Esophagus squamous epithelium (tissue), 5 donors: ENCODE measurements at places on chromosomes 16 and 17.

DNA sequence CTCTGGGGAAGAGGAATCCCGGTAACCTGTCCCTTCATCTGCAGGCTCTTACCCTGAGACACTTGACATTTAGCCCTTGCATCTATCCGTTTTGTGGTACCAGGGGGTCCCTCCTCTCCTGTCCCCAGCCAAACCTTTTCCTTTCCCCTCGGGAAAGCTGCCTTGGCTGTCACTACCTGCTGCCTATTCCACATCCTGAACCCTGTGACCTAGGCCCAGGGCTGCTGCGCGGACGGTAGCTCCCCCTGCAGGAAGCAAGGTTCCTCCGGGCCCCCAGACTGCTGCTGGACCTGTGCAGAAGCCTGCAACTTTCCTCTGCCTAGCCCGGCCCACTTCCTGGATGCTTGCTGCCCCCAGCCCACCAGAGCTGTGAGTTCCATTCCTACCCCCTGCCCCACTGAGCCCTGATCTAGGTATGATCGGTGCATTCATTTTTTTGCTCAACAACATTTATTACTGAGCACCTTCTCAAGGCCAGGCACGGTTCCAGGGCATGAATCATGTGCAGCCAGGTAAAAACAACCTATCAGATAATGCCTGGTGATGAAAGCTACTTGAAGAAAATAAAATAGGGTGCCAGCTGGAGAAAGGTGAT lies 10.5 kb upstream of the ALDOA start:
- DNase-seq: no peak

GRCh38 chr17:60941028-60941427 lies 263.4 kb downstream of the BCAS3 start:
- no peak for DNase-seq

GRCh38 chr17:34580685-34581445 lies 1.5 kb downstream of the TMEM132E start:
- no peak for DNase-seq

GRCh38 chr17:28875848-28876550 lies 21.2 kb downstream of the ERAL1 start:
- DNase-seq: no peak

DNA sequence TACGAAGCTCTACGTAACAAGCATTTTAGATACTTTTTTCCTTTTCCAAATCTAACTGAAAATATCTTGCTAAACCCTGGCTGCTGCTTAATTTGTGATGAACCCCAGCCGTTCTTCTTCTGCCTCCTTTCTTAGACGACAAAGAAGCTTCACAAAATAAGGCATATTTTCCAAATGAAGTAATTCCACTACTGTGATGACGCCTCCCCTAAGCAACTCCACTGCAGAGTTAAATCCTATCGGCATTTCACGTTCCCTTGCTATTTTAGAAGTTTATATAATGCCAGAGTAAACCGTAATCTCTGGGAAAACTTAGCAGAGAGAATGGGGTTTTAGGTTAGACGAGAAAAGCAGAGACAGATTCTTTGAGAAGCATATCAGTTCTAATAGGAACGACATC lies 683.1 kb upstream of the SALL1 start:
- no peak for DNase-seq

DNA sequence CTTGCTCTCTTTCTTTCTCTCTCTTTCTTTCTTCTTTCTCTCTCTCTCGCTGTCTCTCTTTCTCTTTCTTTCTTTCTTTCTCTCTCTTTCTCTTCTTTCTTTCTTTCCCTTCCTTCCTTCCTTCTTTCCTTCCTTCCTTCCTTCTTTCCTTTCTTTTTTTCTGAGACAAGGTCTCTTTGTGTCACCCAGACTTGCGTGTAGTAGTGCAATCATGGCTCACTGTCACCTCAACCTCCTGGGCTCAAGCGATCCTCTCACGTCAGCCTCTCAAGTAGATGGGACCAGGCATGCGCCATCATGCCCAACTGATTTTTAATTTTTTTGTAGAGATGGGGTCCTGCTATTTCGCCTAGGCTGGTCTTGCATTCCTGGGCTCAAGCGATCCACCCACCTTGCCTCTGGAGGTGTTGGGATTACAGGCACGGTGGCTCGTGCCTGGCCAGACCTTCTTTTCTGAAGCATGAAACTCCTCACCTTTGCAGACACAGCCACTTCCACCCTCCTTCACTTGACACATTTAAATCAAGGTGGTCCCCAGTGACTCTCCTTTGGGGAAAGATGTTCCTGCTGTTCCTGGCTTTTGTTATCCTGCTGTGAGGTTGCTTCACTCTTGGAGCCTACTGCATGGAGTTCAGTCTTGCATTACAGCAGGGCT lies 26.8 kb upstream of the NKD1 start:
- DNase-seq: no peak

- DNase-seq: no peak
Observed at GRCh38 chr17:44794851-44795413, 35.2 kb downstream of the GJC1 start.

DNA sequence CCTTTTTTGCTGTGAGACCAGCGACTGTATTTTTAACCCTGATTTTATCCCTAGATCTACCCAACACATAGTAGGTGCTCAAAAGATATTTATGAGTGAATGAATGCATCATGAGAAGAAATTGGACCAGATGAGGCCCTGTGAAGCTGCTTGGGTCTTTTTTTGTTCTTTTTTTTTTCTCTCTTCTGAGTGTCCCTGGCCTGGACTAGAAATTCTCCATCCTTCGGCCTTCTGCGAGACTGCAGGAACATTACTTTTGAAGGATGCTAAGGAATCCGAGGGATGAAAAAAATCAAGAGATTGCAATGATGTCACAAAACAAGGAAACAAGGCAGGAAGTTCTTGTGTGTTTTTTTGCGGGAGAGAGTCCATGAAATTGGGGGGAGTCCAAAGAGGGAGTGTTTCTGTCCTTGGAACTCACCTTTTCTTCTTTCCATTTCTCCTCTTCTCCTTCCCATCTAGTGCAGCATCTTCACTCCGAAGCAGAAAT lies 560 bp upstream of the RUSF1 start:
- DNase-seq: no peak

- DNase-seq: no peak
Observed at GRCh38 chr17:81419319-81419885, 24.1 kb downstream of the BAHCC1 start.

- DNase-seq: no peak
Observed at GRCh38 chr16:84606081-84606875, 11.6 kb downstream of the COTL1 start.

GRCh38 chr17:13957636-13958035 lies 111.7 kb upstream of the COX10 start:
- DNase-seq: no peak

DNA sequence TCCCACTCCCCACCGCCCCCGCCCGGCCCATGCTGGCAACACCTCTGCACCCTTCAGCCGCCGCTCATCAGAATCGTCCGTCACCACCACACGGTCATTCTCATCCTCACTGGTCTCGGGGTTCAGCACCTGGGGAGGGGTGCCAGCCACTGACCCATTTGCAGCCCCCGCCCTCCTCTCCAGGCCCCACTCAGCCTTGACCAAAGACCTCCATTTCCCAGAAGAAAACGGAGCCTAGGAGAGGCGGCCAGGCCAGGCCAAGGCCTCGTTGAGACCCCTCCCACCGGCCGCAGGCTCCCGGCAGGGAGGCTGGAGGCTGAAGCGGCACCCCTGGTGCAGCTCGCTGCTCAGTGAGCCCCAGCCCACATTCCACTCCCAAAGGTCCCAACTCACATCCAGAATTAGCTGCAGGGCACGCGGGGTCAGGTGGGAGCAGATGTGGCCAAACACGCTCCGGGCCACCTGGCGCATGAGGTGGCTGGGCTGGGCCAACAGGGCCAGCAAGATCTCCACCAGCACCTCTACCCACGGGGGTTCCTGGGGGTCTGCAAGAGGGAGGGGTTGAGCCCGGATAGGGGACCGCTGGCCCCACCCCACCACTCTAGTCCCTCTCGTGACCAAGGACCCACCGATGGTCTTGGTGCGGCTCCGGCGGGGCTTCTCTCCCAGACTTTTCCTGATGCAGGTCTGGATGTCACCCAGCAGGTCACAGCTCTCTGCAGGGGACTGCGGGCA lies 9.8 kb downstream of the MYBBP1A start:
- no peak for DNase-seq

DNA sequence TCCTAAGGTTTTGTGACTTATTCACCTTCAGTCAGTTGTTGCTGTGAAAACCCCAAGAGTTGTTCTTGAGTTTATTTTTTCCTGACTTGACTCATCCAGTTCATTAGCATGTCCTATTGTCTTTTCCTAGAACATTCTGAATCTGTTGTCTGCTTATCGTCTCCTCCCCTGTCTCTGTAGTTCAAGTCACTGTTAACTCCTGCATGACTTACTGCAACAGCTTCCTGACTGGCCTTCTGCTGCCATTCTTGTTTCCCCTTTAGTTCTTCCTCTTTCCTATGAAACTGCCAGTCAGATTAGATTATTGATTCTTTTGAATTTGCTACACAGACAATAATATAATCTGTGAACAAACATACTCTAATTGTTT lies 161.5 kb downstream of the FTO start:
- DNase-seq: no peak

- DNase-seq: no peak
Observed at GRCh38 chr16:84367750-84368307, 509 bp upstream of the ATP2C2 start.

GRCh38 chr16:26295625-26296304 lies 604.0 kb downstream of the HS3ST4 start:
- DNase-seq: no peak

GRCh38 chr16:72658888-72659717 lies 388.8 kb downstream of the ZFHX3 start:
- no peak for DNase-seq

- no peak for DNase-seq
Observed at GRCh38 chr17:17783825-17784656, 52.7 kb downstream of the SREBF1 start.

- DNase-seq: no peak
Observed at GRCh38 chr17:30377574-30378240, 1.0 kb upstream of the CPD start.

DNA sequence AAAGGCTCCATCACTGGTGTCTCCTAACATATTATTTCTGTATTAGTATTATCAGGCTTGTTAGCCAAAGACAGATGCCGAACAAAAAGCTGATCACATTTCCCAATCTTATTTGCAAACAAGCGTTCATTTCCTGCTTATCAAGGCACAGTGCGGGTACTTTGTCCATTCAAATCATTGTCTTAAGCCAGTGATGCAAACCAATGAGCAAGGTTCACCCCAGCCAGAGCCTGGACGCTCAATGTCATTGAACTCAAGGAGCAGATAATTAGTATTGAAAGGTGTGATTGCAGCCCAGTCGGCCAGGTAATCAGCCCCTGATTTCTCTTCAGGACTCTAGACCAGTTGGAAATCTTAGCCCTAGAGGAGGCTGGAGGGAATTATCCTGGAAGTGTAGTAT lies 20.4 kb upstream of the SOX9 start:
- DNase-seq: no peak

DNA sequence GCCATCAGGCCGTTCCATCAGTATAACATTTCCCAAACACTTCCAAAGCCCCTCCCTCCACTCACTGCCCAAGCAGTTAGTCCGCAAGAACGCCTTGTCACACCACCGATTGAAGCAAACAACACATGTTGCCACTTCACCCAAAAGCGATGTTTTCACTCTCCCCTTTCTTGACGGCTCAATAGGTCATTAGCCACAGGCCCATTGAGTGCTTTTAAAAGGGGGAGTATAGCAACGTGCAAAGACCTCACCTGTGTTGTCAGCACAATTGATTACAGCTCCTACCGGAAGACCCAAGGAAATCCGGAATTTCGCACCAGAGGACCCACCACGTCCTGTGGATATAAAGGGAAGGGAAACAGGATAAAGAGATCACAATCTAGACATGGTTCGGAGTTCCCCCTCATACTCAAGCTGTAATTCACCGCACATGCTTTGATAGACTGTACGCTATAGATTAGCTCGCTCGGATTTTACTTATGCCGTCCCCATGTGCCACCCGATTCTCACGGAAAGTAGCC lies 690 bp downstream of the RPL23 start:
- DNase-seq: no peak

DNA sequence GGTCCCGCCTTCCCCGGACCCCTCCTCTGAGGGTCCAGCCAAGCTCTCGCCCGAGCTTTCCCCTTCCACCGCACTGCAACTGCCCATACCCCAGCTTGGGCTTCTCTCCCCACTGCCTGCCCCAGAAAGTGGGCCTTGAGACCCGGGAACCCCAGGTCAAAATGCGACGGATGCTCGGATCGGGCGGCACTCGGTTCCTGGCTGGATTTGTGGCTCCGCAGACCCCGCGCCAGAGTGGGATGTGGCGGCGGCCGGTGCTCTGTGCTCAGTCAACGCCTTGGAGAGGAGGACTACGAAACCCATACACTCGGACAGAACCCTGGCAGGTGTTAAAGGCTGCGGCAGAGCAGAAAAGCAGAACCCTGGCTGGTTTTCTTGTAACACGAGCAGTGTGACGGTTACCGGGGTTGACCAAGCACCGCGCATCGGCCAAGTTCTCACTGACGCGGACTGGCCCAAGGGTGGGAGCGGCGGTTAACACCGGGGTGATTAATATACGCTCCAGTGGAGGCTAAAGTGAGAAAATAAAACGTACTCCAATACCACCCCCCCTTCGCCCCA lies 885 bp upstream of the SLFN13 start:
- no peak for DNase-seq

DNA sequence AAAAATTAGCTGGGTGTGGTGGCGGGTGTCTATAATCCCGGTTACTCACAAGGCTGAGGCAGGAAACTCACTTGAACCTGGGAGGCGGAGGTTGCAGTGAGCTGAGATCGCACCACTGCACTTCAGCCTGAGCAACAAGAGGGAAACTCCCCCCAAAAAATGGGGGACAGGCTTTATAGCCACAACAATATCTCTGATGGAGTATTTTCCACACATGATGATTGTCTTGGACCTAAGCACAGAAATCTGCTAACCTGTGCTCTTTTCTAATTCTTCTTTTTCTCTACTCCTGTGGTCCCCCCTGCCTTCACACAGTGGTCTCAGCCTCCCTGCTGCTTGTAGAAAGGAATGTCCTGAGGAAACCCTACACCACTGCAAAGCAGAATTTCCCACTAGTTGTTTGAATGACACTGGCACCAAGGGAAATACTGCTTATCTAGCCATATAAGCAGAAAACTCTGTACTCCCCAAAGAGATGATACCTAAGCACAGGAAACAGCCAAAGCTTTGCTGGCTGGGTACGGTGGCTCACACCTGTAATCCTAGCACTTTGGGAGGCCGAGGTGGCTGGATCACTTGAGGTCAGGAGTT lies 117.6 kb downstream of the USP31 start:
- no peak for DNase-seq

DNA sequence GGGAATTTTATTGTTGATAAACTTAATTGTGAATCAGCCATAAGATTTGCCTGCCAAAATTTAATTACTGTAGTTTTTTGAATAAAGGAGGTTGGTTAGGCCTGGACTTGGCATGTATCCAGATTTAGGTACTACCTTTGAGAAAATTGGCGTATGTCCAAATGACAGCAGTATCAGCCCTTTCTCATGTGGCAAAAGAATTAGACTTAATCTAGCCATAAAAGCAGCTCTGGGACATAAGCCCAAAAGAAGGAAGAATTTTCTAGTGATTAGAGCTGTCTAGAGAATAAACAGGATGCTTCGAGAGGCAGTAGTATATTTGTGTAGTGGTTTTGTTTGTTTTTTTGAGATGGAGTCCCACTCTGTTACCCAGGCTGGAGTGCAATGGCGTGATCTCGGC lies 27.7 kb downstream of the PPM1E start:
- DNase-seq: no peak
